ENCODE measurements at places on chromosomes 4 and X. TPM values are rescaled to one million over a fixed set of nuclear protein-coding genes. Genes with fewer than 3 reads are reported as not detected.

GABRB1 gene
- not detected for total RNA-seq

PRKG2 gene
- 0.67 TPM for total RNA-seq

TSPAN7 gene
- 3.0 TPM for total RNA-seq

BST1 gene
- 15.6 TPM for total RNA-seq

ETDA gene
- total RNA-seq = not detected

UGT2B11 gene
- total RNA-seq = not detected

CT45A9 gene
- not detected for total RNA-seq

USP38 gene
- total RNA-seq = 7.3 TPM

PGAM4 gene
- 0.44 TPM for total RNA-seq

SSX4 gene
- not detected for total RNA-seq

Measured in A549 treated with dexamethasone at 1 μM for 4 hours (cell line).